ENCODE measurements at places on chromosomes 6 and 20.

- no peak for DNase-seq
Measured at GRCh38 chr6:11419763-11420453, 117.6 kb upstream of the TMEM170B start.

- DNase-seq, result no peak
Measured at GRCh38 chr6:18246205-18246604, 18.1 kb downstream of the DEK start.

GRCh38 chr20:4740774-4741431, 19.2 kb downstream of the PRND start:
- DNase-seq, result peak; percentile 85

GRCh38 chr6:160395187-160395586, 47.0 kb downstream of the SLC22A3 start:
- DNase-seq, result no peak

GRCh38 chr20:15976047-15976736, 597.1 kb downstream of the KIF16B start:
- peak; percentile 80 for DNase-seq

GRCh38 chr20:32333988-32334885, 23.9 kb upstream of the ASXL1 start:
- DNase-seq, result no peak

- no peak for DNase-seq
Measured at GRCh38 chr6:47230579-47230978, 79.1 kb downstream of the TNFRSF21 start.

All from mesendoderm (in vitro differentiated cells).